ENCODE measurements at places on chromosomes 1 and 21. TPM values are rescaled to one million over a fixed set of nuclear protein-coding genes. Genes with fewer than 3 reads are reported as not detected.
A peak's percentile ranks its signal among the peaks of the same experiment; 100 is the strongest.

SPRR3 gene
- 0.69 TPM for total RNA-seq

SYT14 gene
- total RNA-seq: not detected

DNA sequence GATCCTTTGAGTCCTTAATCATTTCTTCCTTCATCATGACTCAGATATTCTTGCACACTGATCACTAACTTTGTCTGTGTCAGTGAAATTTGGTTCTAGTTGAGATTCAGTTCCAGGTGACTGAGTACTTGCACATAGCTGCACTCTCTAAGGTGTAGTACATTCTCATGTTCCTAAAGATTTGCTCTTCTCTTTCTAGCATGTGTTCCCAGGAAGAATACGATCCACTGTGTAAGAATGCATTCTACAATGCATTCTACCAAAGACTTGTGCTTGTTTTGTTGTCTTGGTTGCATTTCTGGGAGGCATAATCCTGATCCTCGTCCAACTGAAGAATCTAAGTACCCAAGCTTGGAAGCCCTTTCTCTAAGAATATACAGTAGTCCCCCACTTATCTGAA lies 104.3 kb upstream of the CDC42BPA start:
- no peak for DNase-seq

DNA sequence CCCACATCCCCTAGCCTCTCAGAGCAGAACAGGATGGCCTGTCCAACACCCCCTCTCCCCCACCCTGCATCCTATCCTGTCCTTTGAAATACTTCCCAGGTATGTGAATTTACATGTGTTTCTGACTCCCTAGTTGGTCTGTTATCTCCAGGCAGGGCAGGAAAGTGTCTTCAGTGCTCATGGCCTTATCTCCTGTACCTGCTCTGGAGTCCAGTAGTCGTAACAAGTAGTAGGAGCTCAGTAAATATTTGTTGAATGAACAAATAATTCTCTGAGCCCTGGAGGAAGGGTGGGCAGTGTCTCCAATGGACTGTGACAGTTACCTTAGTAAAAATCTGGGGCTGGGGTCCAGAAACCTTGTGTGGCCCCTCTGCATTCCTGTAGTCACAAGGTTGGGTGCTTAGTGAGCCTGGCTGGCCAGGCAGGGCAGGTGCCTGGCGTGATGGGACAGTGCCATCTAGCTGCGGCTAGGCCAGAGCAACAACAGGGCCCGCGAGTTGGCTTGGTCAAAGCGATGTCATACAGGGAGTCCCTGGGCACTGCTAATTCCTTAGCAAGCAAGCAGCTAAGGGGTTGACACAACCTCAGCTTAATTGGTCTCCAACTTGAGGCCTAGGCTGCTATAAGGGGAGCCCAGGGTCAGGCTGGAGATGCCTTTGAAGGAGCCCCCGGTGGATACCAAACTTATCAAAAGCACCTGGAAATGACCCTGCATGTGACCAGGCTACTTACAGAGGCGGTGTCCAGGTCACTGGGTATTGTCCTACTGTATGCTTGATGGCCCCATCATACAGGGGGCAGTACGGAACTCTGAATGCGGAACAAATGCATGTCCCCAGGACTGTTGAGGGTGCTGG lies 89.0 kb upstream of the PPM1J start:
- DNase-seq: peak; percentile 26

PIK3R3 gene
- total RNA-seq: 53.0 TPM

HDAC1 gene
- 27.4 TPM for total RNA-seq

PTPN7 gene
- not detected for total RNA-seq

GRCh38 chr1:159981351-159982055 lies 27.5 kb upstream of the SLAMF9 start:
- no peak for DNase-seq

- no peak for DNase-seq
Observed at GRCh38 chr1:26034504-26035202, 11.3 kb downstream of the SLC30A2 start.

AMPD1 gene
- not detected for total RNA-seq

GJB3 gene
- 1.0 TPM for total RNA-seq

DNA sequence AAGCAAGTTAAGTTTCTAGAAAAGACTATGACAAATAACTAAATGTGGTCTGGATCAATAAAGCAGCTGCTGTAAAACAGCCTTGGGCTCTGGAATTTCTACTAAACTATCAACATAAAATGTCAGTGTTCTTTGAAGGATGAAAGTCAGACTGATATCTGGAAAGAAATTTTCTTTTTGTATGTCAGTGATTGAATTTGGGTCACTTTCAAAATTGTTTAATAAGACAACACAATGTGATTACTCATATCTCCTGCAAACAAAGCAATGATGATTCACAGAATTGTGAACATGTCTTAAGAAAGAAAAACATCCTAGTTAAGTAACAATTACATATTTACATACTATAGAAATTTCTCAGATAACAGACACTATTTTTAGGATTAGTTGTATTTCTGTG lies 826.4 kb downstream of the PLA2G4A start:
- DNase-seq: no peak

GRCh38 chr1:114289306-114289705 lies 135.6 kb upstream of the SYT6 start:
- DNase-seq: no peak

CFAP141 gene
- not detected for total RNA-seq

GRCh38 chr1:63033211-63033610 lies 249.3 kb downstream of the ATG4C start:
- no peak for DNase-seq

DNA sequence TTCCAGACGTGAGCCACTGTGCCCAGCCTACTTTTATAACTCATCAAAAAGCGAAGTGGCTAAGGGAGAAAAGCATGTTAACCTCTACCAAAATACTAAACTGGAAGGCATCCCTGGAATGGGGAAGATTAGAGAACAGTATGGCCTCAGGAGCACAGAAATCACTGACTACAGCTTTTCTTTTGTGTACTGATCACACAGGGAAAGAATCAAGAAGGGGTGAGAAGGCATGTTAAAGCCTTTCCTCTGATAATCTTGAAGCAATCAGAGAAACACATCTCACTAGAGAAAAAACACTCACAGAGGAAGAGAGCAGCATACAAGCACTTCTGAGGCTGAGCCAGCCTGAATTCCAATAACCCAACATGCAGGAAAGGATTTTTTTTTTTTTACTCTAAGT lies 10.7 kb downstream of the PCAT6 start:
- DNase-seq: no peak

PRAMEF20 gene
- not detected for total RNA-seq

TBX15 gene
- not detected for total RNA-seq

LRIF1 gene
- total RNA-seq: 12.0 TPM

SLFNL1 gene
- 1.6 TPM for total RNA-seq

DNA sequence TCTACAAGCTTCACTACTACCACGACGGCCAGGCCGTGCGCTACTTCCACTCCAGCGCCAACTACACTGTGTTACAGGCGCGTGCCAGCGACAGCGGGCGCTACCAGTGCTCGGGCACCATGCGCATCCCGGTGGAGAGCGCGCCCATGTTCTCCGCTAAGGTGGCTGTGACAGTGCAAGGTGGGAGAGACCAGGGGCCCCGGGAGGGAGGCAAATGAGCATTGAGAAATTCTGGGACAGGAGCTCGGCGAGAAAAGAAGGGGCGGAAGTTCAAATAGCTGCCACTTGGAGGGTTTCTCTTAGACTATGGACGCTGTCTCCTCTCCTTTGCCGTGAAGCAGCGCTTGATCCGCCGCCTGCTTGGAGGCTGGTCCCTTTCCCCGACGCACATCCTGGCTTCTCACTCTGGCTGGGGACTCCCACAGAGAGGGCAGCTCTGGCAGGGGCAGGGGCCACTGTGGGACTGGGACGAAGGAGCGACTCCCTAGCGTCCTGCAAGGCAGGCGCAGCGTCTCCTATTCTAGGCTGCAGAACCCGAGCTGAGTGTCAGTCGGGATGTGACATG lies 4.6 kb downstream of the FCRLB start:
- peak; percentile 43 for DNase-seq

DNA sequence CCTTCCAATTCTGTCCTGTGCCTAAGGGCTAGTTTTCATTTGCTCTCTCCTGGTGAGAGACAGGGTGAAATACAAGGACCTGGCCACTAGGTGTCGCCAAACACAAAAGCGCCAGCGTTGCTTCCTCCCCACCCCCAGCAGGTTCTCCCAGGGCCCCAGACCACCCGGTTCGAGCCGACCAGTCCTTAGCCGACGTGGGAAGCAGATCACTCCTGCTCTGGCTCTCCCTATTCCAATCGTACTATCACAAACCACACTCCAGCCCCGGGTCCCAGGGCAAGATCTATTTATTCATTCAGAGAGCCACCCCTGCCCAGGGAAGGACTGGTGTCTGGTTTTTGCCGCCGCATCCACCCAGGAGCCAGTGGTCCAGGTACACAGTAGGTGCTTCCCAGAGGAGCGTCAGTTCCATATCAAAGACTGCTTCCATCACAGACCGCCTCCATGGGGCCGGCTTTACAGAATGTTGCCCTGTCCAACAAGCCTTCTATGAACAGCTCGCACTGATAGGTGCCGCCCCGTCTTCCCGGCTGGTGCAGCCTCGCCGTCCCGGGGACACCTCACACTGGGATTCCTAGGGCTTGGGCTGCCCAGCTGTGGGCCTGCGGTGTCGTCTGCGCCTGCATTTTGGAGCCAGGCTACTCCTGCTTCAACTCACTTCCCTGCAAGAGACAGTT lies 35.0 kb downstream of the CTNNBIP1 start:
- peak; percentile 71 for DNase-seq

- no peak for DNase-seq
Observed at GRCh38 chr1:197807739-197808453, 32.6 kb upstream of the DENND1B start.

- DNase-seq: no peak
Observed at GRCh38 chr1:15701784-15702183, 17.7 kb downstream of the PLEKHM2 start.

DNA sequence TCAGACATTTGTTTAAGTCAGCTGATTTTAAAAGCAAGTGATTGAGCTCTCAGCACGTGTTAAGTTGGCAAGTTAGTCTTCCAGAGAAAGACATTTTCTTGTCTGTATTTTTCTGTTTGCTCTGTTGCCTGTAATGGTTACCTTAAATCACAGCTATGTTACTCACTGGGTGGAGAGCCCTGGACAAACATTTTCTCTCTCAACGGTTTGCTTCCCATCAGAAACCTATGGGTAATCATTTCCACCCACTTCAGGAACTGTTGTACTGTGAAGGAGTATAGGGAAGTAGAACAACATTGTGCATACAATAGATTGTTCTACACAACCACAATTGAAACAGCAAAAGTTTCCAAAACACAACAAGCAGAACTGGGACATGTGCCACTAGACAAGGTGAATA lies 113.9 kb upstream of the DPT start:
- no peak for DNase-seq

C1orf115 gene
- 15.0 TPM for total RNA-seq

DNA sequence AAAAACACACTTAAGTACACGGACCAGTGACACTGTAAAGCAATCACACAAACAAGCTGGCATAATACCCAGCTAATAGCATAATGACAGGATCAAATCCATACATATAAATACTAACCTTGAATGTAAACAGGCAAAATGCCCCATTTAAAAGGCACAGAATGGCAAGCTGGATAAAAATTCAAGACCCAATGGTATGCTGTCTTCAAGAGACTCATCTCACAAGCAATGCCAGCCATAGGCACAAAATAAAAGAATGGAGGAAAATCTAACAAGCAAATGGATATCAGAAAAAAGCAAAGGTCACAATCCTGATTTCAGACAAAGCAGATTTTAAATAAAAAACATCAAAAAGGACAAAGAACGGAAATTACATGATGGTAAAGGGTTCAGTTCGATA lies 79.1 kb upstream of the PTGFR start:
- no peak for DNase-seq

GRCh38 chr1:246281639-246282038 lies 225.4 kb downstream of the SMYD3 start:
- DNase-seq: no peak

RHD gene
- total RNA-seq: not detected

DNA sequence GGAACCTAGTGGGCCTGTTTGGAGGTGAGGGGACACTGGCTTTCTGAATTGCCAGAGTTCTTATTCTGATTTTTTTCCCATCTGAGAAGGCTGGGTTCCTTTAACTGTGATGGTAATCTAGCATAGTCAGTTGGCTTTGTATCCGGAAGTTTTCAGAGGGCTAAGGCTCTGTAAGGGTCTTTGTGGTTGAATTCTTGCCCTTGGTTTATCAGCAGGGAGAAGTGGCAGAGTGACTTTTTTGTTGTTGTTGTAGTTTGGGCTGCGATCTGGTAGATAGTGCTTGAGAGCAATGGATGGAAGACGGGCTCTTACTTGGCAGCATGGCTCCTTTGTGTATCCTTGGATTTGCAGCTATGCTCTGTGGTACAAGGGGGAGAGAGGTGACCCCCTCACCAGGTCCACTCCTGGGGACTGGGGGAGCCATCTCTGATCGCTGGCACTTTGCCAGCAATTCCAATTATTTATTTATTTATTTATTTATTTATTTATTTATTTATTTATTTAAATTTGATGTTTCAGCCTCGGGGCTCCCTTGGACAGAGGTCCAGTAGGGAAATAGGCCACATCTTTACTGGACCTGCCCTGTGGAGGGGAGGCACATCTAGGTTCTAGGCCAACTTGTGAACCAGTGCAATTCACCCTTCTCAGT lies 18.5 kb downstream of the TCP10L start:
- DNase-seq: no peak

CLCA4 gene
- total RNA-seq: 0.07 TPM

IL23R gene
- not detected for total RNA-seq

DNA sequence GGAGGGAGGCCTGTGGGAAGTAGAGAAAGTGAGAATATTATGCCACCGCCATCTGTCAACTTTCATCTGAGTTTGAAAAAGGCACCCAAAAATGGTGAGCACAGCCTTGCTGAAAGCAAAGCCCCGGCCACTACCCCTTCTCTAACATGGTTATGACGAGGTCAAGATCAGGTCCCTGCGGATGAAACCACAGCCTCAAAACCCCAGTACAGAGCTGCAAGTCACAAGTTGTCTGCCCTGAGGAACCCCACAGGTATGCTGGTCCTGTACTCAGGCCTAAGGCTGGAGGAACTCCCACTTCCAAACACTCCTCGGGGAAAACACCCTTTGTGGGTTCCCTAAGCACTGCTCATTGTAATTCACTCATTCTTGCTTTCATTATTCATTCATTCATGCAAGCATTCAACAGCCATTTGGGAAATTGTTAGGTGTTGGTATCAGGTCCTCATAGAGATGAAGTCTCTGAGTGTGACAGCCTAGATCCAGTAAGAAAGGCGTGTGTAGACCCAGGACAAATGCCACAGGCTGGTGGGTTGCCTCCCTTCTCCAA lies 216.6 kb upstream of the EDN2 start:
- DNase-seq: no peak

OR2T33 gene
- not detected for total RNA-seq

BRINP2 gene
- total RNA-seq: not detected

GRCh38 chr1:84845357-84845756 lies 47.6 kb downstream of the LPAR3 start:
- DNase-seq: no peak

ST6GALNAC3 gene
- 20.0 TPM for total RNA-seq

Data from uterus (tissue), 4 donors.